ENCODE measurements at places on chromosomes 6 and 20.

- DNase-seq: no peak
These were observed 190.4 kb downstream of the DOK5 start for GRCh38 chr20:54665812-54666211.

GRCh38 chr6:43174263-43175112, 3.4 kb downstream of the SRF start:
- DNase-seq: peak; percentile 86

- DNase-seq: no peak
These were observed 43.9 kb upstream of the GGTLC1 start for GRCh38 chr20:24032400-24032898.

- DNase-seq: peak; percentile 65
These were observed 86.0 kb downstream of the DHX35 start for GRCh38 chr20:39048000-39048696.

DNA sequence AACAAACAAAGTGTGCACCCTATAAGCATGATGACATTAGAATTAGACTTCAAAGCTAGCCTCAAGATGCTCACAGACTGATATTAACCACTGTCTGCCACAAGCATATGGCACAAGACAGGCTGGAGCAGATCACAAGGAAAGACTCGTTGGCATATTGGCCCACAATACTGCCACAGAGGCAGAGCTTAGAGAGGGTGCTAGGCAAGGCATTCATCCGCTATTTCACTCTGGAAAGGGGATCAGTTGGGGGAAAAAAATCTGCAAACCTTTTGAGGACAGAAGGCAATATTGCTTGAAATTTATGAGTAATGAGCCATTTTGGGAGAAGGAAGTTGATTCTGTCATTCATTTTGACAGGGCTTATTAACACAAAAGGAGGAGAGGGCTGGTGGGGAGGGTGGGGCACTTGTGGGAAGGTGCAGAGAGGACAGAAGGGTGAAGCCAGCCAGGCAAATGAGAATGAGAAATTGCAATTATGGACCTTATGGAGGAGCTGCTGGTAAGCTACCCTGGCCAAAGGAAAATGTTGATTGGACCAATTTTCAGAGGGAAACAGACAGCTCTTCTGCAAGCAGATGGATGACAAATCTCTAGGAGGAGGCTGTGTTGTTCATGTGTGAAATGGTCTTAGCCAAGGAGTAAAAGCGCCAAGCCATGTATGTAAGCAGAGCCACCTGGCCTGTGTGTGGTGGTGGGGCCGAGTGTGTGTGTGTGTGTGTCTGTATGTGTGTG, 187.7 kb downstream of the GMPR start:
- no peak for DNase-seq

Measured in stimulated activated CD4-positive, alpha-beta T cell treated with anti-CD3 and anti-CD28 coated beads, Interleukin-12 subunit alpha, Interleukin-12 subunit beta, amount 100 ng/mL, for 4 hours (primary cell).